H7 (cell line): ENCODE measurements at places on chromosomes 12 and 14. TPM values are rescaled to one million over a fixed set of nuclear protein-coding genes. Genes with fewer than 3 reads are reported as not detected.

DNA sequence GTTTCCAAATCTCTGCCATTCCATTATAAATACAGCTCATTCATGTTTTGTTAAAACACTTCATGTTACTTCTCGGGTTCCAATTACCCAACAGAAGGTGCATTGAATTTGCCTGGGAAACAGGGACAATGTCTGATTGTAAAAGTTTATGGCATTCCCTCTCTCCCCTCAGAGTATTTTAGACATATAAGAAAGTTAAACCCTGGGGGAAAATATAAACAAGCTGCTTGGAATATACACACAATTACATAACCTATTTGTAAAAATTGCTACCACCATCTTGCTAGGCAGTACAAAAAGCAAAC is 60.0 kb downstream of the BTG1 start:
- DNase-seq, result no peak

DNA sequence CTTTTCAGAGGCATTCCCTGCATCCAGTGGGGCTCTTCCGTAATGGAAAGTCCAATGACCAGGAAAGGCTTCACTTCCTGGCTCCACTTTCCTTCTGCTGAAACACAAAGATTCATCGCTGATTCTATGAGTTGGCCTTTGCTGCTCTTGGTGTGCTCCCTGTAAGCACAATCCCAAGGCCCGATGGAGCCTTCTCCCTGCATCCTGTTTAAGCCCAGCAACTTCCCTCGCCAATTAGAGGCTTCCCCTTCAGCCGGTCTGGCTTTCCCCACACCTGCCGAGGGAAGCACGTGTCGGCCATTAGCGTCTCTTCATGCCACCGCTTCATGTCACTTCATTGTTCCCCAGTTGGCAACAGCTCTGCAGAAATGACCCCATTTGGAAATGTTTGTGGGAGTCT is 693.9 kb downstream of the MED13L start:
- no peak for DNase-seq

DNA sequence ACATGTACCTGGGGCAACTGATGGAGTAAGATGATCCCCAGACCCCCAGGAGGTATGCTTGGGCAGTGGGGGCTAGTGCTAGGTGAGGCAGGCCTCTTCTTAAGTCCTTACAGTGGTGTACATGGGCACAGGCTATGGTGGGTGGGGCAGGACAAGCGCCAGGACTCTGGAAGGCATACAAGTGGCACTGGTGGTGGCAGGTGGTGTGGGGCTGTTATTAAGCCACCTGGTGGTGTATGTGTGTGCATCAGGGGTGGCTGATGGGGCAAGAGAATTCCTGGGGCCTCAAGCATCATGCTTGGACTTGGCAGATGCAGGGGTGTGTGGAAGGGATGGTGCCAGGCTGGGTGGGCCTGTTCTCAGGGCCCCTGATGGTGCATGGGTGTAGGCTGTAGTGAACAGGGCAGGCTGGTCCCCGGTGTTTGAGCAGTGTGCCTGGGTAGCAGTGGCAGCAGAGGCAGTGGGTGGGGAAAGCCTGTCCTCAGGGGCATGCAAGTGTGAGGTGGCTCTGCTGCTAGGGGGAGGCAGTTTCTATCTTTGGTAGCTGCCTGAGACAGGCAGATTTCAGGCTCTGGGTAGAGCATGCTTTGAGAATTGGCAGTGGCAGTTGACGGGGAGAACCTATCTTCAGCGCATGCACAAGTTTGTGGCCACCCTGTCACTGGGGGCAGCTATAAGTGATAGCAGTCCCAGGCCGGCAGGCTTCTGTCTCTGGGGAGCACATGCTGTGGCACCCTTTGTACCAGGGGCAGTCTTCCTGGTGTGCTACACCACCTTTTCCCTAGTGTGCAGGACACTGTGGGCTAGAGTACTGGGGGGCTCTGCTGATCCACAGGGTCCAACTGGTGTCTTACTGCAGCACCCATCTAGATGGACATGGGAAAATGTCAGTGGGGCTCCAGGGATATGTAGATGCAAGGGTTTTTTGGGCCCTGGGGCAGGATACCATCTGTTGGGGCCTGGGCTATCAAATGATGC is 52.6 kb upstream of the ABCD2 start:
- DNase-seq, result no peak

- DNase-seq, result no peak
These were observed 22.3 kb upstream of the PPP2R5E start for GRCh38 chr14:63565448-63565847.

DNA sequence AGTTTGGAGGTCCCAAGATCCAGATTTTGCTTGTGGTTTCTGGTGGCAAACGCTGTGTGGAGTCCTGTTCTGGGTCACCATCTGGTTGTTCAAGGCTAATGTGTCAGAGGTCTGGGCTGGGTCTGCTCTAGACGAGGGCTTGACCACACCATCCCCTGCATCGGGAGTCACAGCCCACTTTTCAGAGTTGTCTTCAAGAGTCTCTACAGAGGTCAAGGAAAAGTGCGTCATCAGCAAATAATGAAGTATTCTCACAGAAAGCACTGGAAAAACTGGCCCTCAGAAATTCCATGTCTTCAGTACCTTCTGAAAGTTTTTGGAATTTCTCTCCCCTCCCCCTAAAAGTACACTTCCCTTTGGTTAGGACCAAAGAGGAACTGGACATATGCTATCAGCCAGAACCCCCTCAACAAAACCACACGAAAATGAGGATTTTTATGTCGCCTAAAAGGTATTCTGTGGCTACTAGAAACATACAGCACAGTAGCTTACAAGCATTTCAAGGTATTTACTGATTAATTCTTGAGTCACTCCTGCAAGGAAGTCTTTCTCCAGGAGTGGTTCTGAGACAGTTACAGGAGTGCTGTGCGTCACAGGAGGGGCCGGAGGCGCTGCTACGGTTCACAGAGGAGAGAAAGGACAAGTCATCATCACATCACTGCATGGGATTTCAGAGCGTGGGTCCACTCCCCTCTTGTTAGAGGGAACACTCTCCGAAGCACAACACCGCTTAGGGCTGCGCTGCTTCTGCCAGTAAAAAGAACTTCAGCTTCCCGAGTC is 35.4 kb downstream of the RAD52 start:
- no peak for DNase-seq

DNA sequence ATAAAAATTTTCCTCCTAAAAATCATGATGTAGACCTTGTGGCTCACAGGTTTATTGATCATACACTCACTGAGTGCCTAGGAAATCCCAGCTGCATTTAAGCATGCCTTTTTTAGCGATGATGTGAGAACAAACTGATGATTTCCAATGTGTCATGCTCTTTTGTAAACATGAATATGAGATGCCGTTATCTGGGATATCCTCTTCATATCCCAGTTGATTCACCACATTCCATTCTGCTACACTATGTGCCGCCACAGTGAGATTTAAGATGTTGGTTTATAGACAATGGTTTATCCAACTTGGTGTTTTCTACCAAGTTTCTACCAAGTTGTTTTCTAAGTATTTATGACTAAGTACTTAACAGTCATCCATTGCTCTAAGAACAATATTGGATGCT is 5.2 kb downstream of the OR4E1 start:
- no peak for DNase-seq

GRCh38 chr14:55207832-55208231 is 16.4 kb upstream of the DLGAP5 start:
- no peak for DNase-seq

RFLNA gene
- 1.4 and 3.7 TPM in 2 replicates for total RNA-seq

DNA sequence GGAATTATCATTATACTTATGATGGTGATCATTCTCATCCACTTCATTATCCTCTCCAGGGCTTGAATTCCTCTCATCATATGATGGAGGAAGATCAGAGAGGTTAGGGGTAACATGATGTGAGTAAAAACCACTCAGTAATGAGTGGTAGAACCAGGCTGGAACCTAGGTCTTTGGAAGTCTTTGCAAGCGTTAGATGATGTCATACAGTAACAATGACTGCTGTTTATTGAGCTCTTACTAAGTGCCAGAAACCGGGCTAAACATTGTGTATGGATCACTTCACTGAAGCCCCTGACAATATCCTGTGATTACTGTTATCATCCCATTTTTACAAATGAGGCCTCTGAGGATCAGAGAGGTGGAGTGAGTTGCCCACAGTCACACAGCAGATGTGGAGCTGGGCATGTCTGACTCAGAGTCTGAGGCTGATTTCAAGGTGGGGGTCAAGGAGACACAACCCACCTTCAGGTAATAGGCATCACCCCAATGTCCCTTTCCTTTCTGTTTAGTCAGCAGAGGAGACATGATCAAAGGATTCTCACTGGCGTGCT is 19.5 kb downstream of the WSCD2 start:
- no peak for DNase-seq

DNA sequence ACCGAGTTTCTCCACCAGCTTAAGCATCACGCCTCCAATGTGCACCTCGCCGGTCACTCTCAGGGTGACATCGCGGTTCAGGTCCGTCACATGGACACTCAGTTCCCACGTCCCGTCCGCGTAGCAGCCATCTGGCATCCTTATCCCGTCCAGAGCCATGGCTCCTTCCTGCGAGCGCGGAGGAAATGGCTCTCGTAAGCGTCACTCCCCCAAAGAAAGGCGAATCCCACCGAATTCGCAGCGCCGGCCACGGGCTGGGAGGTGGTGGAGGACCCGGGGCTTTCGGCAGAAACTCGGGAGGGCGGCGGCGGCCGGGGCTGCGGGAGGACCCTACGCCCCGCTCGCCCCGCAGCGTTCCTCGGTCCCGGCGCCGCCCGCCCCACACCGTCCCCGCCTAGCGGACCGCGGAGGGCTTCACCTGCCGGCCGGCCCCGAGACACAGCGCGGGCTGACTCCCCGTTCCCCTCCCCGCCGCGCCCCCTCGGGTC is 396 bp downstream of the FERMT2 start:
- DNase-seq, result peak; percentile 83

ABCC9 gene
- not detected in 2 replicates for total RNA-seq

- DNase-seq, result peak; percentile 88
These were observed 739 bp downstream of the JPH4 start for GRCh38 chr14:23577710-23578392.

DNA sequence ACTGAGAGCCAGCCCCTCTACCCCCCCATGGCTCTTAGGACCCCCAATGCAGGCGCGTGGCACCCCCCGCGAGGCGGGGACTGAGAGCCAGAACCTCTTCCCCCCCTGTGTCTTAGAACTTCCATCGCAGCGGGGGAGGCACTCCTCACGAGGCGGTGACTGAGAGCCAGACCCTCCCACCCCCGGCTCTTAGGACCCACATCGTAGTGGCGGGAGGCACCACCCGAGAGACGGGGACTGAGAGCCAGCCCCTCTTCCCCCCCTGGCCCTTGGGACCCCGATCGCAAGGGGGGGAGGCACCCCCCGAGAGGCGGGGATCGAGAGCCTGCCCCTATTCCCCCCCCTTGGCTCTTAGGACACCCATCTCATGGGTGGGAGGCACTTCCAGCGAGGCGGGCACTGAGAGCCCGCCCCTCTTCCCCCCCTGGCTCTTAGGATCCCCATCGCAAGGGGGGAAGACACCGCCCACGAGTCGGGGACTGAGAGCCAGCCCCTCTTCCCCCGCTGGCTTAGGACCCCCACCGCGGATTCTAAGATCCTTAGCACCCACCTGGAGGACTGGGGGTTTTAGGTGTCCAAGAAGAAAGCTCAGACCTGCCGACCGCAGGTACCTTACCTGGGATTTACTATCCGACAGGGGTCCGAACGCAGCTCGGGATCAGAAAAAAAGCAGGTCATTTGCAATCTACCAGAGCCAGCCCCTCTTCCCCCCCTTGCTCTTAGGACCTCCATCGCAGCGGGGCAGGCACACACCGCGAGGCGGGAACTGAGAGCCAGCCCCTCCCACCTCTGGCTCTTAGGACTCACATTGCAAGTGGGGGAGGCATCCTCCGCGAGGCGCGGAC is 44.9 kb downstream of the DDX11 start:
- peak; percentile 87 for DNase-seq

DNA sequence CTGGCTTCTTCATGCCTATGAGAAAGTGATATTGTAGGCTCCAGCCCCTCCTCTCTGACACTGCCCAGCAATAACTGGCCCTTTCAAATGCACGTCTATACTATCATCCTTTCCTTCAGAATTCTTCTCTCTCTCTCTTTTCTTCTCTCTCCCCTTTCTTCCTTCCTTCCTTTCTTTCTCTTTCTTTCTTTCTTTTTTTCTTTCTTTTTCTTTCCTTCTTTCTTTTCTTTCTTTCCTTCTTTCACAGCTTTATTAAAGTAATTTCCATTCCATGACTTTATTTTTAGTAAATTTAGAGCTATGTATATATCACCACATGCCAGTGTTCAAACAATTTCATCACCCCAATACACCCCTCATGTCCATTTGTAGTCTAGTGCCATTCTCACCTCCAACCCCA is 302.1 kb downstream of the RPAP3 start:
- DNase-seq, result no peak

GRCh38 chr12:132030367-132031038 is 80.8 kb downstream of the EP400 start:
- DNase-seq, result no peak

GRCh38 chr12:92028441-92028709 is 117.3 kb downstream of the BTG1 start:
- DNase-seq, result no peak

SIX4 gene
- 24.7 and 25.8 TPM in 2 replicates for total RNA-seq

SYCP3 gene
- not detected in 2 replicates for total RNA-seq

FOXN4 gene
- 0.07 and 0.33 TPM in 2 replicates for total RNA-seq

DNA sequence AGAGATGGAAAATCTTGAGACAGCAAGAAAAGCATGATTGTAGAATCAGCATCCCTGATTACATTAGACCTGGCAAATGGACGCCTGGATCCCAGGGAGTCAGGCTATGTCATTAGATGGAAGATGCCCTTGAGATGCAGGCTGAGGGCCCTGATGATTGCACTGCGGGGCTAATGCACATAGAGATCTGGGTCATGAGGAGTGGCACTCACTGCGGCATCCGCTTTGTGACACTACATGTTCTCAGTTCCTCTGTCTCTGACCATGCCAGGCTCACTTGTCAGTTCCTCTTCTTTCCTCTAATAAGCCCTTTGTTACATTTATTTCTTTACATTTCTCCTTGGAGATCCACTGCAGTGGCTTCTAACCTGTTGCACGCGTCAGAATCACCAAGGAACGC is 70.1 kb upstream of the GPATCH2L start:
- no peak for DNase-seq

ENDOU gene
- not detected in 2 replicates for total RNA-seq

DNA sequence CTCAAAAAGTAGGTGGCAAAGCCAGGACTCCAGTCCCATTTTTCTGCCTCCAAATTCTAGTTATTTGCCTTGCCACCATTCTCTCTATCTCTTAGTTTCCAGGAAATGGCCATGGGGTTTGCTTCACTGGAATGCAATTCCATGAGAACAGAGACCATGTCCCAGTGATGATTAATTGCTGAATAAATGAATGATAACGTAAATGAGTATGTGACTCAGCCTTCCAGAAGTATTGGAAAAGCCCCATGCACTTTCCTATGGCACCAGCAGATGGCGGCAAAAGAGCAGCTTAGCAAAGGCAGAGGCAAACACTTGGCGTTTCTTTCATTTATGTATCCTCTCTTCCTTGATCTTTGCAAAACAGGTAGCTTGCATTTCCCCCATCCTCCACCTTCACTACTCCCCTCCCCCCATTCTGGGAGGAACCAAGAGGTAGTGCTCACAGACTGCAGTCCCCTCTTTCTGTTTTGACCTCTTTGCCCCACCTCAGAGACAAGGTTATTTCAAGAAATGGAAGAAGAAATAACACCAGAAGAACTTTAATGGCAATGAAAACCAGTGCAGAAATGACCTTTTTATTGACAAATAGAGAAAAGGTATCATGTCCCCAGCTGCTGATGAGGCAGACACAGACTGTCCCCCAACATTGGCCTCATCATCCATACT is 21.3 kb downstream of the TBX3 start:
- DNase-seq, result peak; percentile 67
